ENCODE measurements at places on chromosomes 4 and X.
A peak's percentile ranks its signal among the peaks of the same experiment; 100 is the strongest.

GRCh38 chr4:73729534-73730165, 10.7 kb upstream of the CXCL8 start:
- DNase-seq, result no peak

GRCh38 chr4:108586778-108587177, 33.6 kb upstream of the RPL34 start:
- DNase-seq, result no peak

GRCh38 chr4:2336659-2337058, 74.8 kb upstream of the MXD4 start:
- DNase-seq, result no peak

DNA sequence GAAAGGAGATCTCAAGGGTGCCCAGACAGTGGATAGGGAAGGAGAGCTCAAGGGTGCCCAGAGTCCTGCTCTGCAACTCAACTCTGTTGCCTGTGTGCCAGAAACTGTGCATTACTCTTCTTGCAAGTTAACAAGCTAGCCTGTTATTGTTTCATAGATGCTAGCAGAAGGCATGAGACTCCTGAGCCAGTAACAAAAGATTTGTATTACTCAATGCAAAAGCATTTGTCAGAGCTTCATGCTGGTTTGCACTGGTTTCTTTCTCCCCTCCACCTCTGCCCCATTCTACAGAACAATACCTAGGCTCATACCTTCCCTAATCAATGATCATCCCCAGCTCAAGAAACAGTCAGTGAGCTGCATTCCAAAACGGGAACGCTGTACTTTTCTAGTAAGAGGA, 124.5 kb upstream of the NEIL3 start:
- DNase-seq, result no peak

DNA sequence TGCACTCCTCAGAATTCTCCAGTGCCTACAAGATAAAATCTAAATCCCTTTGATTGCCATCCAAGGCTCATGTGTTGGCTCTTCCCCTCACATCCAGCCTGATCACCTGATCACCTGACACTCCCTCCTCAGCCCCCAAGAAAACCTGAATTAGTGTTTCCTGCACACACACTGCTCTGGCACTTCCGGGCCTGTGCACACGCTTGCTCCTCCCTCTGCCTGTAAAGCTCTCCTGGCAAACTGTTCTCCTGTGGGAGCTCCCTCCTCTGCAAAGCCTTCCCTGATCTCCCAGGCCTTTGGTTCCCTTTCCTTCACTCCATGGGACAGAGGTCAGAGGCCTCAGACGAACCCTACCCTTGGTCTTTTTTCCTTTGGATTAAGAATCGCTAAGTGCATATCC, 19.9 kb downstream of the PHKA2 start:
- DNase-seq, result no peak

- DNase-seq, result peak; percentile 50
These were observed 26.8 kb upstream of the GRXCR1 start for GRCh38 chr4:42865572-42866189.

DNA sequence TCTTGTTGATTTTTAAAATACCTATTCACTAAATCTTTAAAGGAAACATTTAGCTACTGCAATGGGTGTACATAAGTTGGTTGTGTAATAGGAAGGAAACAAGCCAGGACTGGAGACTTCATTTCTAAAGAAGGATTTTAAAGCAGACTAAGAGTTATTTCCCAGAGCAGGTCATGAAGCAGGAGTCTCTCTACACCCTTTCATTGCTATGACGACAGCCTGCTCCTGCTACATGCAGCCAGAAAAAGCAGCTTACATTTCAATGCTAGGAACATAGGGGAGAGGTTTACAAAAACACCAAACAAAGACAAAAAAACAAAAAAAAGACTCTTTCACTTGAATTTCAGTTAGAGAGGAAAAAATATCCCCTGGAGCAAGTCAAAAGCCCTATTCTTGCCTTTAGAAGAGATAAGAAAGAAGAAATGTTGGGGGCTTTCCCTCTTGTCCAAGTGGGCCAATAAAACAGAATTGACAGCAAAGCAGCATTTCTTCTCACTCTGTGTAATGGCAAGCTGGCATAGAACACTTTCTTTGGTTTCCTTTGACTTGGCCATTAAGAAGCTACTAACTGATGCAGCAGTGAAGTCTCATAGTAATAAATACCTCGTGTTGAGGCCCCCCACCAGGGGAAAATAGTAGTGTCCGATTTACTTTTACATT, 3.4 kb downstream of the SPARCL1 start:
- no peak for DNase-seq

DNA sequence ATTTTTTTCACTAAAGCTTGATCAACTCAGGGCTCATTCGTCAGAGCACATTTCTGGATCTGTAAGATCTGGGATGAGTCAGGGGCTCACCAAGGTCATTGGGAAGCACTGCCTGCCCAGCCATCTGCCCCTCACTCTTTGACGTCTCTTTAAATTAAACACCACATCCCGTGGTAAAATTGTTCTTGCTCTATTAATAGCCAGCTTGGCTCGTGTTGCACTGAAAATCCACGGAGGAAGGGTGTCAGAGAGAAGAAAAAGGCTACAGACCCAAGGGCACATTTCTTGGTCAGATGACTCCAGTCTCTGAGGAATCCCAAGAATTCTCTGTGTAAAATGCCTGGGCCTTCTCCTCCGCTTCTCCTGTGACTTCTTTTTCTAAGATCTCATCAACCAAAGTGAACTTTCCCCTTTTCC, 45.7 kb upstream of the GATB start:
- DNase-seq, result no peak

DNA sequence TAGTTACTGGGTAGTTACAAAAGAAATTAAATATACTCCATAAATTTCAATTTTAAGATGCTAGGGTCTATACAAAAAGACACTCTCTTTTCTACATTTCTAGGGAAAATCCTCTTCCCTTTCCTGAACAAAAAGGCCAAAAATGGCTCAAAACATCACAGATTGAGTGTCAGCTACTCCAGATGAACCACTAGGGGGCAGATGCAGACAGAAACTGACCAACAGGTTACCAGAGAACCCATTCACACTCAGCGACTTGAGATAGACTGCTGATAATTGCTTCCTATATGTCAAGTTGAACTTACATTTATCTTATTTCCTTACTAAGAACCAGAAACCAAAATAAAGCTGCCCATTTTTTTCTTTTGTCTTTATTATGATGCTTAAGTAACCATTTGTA, 83.4 kb upstream of the MID1IP1 start:
- DNase-seq, result no peak

GRCh38 chrX:10199212-10199611, 42.4 kb downstream of the CLCN4 start:
- DNase-seq, result no peak

DNA sequence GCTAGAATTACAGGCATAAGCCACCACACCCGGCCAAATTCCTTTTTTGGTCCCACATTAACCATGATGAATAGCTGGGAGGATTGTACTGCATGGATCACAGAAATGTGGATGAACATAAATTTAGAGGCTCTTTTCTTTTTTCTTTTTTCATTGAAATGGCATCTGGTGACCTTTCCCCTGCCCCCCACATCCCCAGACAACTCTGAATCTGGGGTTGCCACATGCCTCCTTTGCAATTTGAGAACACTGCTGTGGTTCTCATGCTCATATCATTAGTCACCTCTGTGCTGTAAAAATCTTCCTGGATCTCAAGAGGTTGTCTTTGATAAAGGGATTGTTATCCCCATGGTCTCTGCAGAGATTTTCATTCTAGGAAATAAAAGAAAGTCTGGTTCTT, 22.8 kb upstream of the FMR1NB start:
- DNase-seq, result no peak

DNA sequence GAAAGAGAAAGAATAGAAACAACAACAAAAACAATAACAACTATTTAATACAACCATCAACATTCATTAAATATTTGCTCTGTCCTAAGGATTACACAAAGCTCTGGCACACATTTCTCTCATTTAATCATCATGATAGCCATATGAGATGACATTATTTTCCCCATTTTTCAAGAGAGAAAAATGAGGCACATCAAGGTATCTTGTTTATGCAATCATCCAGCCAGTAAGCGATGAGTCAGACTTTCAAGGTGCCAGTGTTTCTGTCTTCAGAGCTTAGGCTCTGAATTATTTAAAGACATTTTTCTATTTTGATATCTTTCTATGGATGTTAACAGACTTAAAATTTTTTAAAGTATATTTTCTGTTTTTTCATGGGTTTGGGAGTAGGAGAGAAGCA, 541.8 kb upstream of the SMIM31 start:
- DNase-seq, result no peak

- no peak for DNase-seq
These were observed 93.3 kb downstream of the PRDM5 start for GRCh38 chr4:120829113-120829831.

- DNase-seq, result no peak
These were observed 1029.7 kb upstream of the TENM3 start for GRCh38 chr4:181213551-181213950.

Measured in activated T-cell treated with anti-CD3 and anti-CD28 coated beads for 4 hours (primary cell).